ENCODE measurements at places on chromosomes 4 and X.
A peak's percentile ranks its signal among the peaks of the same experiment; 100 is the strongest.

DNA sequence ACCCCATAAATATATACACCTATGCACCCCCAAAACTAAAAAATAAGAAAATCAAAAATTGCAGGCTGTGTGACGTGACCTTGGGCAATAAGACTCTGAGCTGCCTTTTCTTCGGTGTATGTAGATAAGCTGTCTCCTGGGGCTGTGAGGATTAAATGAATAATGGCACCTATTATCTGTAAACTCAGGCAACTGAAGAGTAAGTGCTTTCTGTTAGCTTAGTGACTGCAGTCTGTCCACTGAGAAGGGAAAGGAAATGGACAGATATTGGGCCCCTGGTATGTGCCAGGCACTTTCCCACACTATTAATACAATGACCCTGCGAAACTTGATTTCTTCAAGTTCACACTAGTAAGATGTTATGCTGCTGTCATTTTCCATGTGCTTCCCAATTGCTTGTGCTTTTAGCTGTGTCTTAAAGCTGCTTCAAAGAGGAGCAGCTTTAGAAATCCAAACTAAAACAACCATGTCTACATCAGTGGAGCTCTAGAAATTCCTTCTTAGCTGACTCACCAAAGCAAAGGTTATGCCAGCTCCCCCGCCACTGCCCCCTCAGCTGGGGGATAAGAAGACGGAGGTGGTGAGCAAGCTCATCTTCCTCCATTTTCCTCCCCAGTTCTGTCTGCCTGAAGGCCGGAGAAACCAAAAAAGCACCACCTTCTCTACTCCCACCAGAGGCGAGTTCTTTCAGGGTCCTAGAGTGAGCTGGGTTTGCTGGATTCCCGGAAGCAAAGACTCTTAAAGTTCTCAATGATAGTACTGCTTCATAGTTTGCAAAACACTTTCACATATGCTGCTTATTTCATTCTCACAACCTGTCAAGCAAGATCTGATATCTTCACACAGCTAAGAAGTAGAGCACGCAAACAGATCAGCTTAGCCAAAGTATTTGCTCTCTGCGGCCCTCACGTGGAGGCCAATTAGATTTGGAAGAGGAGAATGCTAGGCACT is 8.8 kb upstream of the DGAT2L6 start:
- peaks cover 17% of the 10 kb centered on the region for H3K4me1 ChIP-seq
- H3K4me3 ChIP-seq, result peak overlapping the region; percentile 58
- no peaks in the 10 kb centered on the region for H3K27me3 ChIP-seq
- H3K27ac ChIP-seq, result peak overlapping the region; percentile 62
- peak; percentile 39 for DNase-seq

- no peaks in the 10 kb centered on the region for H3K36me3 ChIP-seq
- no peak overlapping the region for H3K4me3 ChIP-seq
- H3K27me3 ChIP-seq, result no peaks in the 10 kb centered on the region
- no peak for DNase-seq
- no peak overlapping the region for H3K27ac ChIP-seq
- no peaks in the 10 kb centered on the region for H3K4me1 ChIP-seq
These were observed 81.7 kb upstream of the KCNIP4 start for GRCh38 chr4:22030307-22030706.

DNA sequence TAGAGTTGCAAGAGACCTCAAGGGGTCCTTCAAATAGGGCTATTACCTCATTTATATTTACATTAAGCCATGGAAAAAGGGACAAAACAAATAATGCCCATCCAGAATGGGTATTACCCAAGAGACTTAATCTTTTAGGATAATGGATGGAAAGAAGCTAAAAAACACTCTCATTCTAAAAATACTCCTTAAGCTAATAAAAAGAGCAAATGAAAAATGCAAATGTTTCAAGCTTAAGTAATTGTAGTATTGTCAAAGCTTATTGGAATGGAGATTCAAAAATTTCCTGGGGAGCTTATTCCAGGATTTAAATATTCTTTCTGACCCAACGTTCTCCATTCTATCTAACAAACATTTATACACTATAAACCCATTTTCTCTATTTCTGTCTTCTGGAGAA is 107.8 kb upstream of the SPIN4 start:
- no peaks in the 10 kb centered on the region for H3K4me1 ChIP-seq
- no peaks in the 10 kb centered on the region for H3K27me3 ChIP-seq
- H3K36me3 ChIP-seq, result peaks cover 32% of the 10 kb centered on the region
- no peak for DNase-seq

- H3K27ac ChIP-seq, result no peak overlapping the region
- peaks cover 10% of the 10 kb centered on the region for H3K4me1 ChIP-seq
- H3K27me3 ChIP-seq, result no peaks in the 10 kb centered on the region
- no peak for DNase-seq
These were observed 351.6 kb downstream of the GPM6A start for GRCh38 chr4:175460414-175460813.

DNA sequence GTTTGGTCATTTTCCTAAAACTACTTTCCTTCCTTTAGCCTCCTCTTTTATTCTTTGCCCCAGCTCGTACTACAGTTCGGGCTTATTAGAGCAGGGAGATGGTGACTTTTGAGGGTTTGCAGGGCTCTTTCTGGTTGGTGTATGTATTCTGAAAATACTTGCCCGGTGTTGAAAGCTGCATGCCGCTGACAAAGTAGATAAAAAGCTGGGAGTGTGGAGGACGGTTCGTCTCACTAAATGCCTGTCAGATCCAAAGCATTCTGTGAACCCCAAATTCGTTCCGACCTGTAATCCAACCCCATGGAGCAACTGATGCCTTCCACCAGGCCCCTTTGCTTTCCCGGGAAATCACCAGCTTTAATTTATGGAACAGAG is 19.2 kb downstream of the TRIM2 start:
- peak overlapping the region; percentile 91 for H3K27ac ChIP-seq
- peaks cover 41% of the 10 kb centered on the region for H3K4me1 ChIP-seq
- peaks cover 14% of the 10 kb centered on the region for H3K36me3 ChIP-seq
- no peaks in the 10 kb centered on the region for H3K27me3 ChIP-seq
- H3K4me3 ChIP-seq, result peak overlapping the region; percentile 88

DNA sequence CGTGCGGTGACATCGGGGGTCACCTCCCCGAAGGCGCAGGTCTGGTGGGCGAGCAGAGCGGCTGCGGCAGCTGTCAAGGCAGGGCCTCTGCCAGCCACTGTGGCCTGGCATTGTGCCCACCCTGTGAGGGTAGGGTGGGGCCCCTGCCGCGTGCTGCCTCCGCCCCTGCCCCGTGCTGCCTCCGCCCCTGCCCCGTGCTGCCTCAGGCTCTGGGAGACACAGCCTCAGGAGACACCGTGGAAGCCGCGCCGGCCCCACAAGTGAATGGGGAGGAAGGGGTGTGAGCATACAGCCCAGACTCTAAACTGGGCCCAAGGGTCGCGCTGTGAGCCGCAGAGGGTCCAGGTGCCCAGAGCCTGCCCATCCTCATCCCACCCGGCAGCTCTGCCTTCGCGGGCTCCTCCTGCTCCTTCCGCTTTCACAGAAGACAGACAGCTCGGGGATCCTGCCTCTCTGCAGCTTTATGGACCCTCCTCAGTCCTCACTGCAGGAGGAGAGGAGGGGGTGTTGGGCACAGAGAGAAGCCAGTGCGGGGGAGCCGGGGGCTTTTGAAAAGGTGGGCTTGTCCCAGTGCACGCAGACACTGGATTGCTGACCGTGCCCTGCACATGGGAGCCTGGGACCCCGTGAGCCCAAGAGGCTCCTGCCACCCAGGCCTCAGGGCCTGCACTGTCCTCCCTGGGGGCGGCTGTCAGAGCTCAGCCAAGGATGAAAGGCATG is 27.4 kb downstream of the PCGF3 start:
- no peak overlapping the region for H3K27ac ChIP-seq
- DNase-seq, result no peak
- H3K4me3 ChIP-seq, result no peak overlapping the region
- H3K36me3 ChIP-seq, result peaks cover 37% of the 10 kb centered on the region
- H3K27me3 ChIP-seq, result no peaks in the 10 kb centered on the region

DNA sequence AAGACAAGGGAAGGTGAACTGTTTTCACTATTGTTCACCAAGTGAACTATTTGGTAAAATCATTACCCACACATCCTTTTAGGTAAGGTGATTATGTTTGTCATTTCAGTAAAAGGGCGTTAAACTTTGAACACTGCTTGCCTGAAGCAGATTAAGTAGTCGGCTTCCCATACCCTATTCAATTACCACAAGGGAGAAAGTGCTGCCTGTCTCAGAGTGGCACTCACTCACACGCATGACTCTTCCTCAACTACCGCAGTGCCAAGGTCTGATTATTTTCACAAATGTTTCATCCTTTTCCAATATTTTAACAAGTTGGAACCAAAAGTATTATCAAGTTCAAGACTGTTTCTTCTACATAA is 11.0 kb downstream of the VEGFC start:
- no peak overlapping the region for H3K27ac ChIP-seq
- DNase-seq, result no peak
- no peak overlapping the region for H3K4me3 ChIP-seq

- no peak overlapping the region for H3K27ac ChIP-seq
- no peaks in the 10 kb centered on the region for H3K4me1 ChIP-seq
- DNase-seq, result no peak
- peaks cover 2% of the 10 kb centered on the region for H3K36me3 ChIP-seq
These were observed 930.2 kb upstream of the GRID2 start for GRCh38 chr4:91373546-91373945.

GRCh38 chrX:100643956-100644860 is at the start of gene SRPX2:
Gene SRPX2, plus strand, starts transcription at chrX:100644199. Its CDS starts 2,124 bp downstream, at chrX:100646323.
- H3K27ac ChIP-seq, result peak within 1 kb of the TSS; percentile 93
- H3K4me1 ChIP-seq, result peaks cover 61% of the 10 kb centered on the region
- no peaks in the 10 kb centered on the region for H3K27me3 ChIP-seq
- H3K4me3 ChIP-seq, result peak within 1 kb of the TSS; percentile 51
- no peak for DNase-seq
- H3K36me3 ChIP-seq, result no peaks in the 10 kb centered on the region

GRCh38 chr4:54783402-54784110 is 125.8 kb downstream of the KIT start:
- no peaks in the 10 kb centered on the region for H3K36me3 ChIP-seq
- no peak for DNase-seq
- peak overlapping the region; percentile 75 for H3K27ac ChIP-seq
- H3K4me3 ChIP-seq, result no peak overlapping the region
- H3K27me3 ChIP-seq, result no peaks in the 10 kb centered on the region
- H3K4me1 ChIP-seq, result peaks cover 5% of the 10 kb centered on the region

DNA sequence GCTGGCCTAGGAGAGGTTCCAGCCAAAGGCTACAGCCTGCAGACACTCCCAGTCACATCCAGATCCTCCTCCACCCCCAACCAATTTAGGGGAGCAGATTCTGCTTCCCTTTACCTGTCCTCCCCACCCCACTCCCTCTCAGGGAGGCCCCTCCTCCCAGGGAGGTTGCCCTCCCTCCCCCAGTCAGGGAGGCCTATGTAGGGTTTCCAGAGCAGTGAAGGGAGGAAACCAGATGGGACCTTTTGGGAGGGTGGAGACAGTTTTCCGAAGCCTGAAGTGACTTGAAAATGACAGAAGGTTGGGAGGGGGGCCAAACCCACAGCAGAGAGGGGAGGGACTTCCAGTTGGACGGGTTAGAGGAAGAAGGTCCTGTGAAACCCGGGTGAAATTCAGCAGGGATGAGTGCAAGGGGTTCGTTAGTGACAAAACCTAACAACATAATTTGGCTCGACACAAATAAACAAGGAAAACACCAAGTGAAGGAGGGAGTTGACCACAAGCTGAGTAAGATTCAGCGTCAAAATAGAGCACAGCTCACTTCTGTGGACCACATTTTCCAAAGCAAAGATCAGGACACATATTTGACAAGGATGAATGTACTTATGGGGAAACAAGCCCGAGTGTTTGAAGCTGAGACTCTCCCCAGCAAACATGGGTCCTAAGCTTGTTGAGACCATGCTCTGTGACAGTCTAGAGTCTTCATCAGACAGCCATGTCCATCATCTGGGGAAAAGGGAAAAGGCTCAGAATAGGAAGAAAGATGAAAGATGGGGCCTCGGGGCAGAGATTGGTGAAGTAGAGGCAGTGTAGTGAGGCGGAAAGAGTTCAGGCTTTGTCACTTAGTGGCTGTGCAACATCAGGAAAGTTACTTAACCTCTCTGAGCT is 46.4 kb downstream of the PRPS1 start:
- H3K4me3 ChIP-seq, result no peak overlapping the region
- H3K4me1 ChIP-seq, result peaks cover 22% of the 10 kb centered on the region
- no peaks in the 10 kb centered on the region for H3K36me3 ChIP-seq
- H3K27ac ChIP-seq, result no peak overlapping the region
- DNase-seq, result no peak

GRCh38 chr4:101400096-101400495 is 52.8 kb upstream of the PPP3CA start:
- no peak for DNase-seq
- no peaks in the 10 kb centered on the region for H3K4me1 ChIP-seq
- no peak overlapping the region for H3K27ac ChIP-seq
- H3K4me3 ChIP-seq, result no peak overlapping the region

- peaks cover 45% of the 10 kb centered on the region for H3K27me3 ChIP-seq
- no peak overlapping the region for H3K4me3 ChIP-seq
- no peak for DNase-seq
- H3K27ac ChIP-seq, result no peak overlapping the region
- H3K4me1 ChIP-seq, result peaks cover 15% of the 10 kb centered on the region
These were observed 5.4 kb downstream of the TSPAN5 start for GRCh38 chr4:98652996-98653395.

DNA sequence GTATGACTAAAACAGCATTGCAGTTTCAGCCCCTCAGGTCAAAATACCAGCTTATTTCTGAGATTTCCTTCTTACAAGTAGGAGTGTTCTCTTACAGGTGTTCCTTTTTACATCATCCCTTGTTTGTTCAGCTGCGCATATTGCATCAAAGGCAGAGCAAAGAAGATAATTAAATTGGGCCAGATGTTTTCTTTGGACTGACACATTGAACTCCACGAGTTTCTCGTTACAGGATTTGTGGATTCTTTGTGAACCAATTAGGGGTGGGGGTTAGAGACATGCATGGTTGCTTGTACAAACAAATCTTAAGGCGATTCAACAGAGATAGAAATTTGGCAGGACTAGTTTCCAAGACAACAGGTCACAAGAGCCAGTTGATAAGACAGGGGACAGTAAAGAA is 95.7 kb downstream of the SPANXN4 start:
- no peak overlapping the region for H3K27ac ChIP-seq
- no peaks in the 10 kb centered on the region for H3K4me1 ChIP-seq

GRCh38 chrX:46750889-46751288 is 8.0 kb downstream of the SLC9A7 start:
- no peaks in the 10 kb centered on the region for H3K27me3 ChIP-seq
- H3K4me3 ChIP-seq, result no peak overlapping the region
- DNase-seq, result no peak
- no peak overlapping the region for H3K27ac ChIP-seq

GRCh38 chr4:143506031-143506430 is 7.5 kb upstream of the SMARCA5 start:
- no peaks in the 10 kb centered on the region for H3K36me3 ChIP-seq
- no peak overlapping the region for H3K4me3 ChIP-seq
- peaks cover 30% of the 10 kb centered on the region for H3K27me3 ChIP-seq
- DNase-seq, result no peak
- H3K4me1 ChIP-seq, result no peaks in the 10 kb centered on the region
- no peak overlapping the region for H3K27ac ChIP-seq

DNA sequence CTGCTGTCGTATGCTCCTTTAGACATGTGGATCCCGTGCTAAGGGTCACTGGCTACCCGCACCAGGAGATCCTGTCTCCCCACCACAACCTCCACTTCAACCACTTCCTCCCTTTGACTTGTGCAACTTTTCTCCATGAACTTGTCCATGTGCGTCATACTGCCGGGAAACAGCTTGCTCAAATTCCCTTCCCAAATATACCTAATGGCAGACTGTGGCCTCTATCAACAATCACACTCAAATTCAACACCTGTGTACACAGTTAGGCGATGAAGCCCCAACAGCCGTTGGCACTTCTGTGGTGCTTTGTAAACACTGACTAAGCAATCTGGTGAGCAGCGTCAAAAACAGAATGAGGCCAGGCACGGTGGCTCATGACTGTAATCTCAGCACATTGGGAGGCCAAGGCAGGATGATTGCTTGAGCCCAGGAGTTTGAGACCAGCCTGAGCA is 49.5 kb downstream of the CD99L2 start:
- H3K4me3 ChIP-seq, result no peak overlapping the region
- no peak overlapping the region for H3K27ac ChIP-seq
- H3K36me3 ChIP-seq, result no peaks in the 10 kb centered on the region
- DNase-seq, result no peak
- H3K27me3 ChIP-seq, result no peaks in the 10 kb centered on the region
